T-helper 1 cell (primary cell): ENCODE measurements at places on chromosomes 2 and 18.

GRCh38 chr2:234377761-234378391, 119.0 kb downstream of the ARL4C start:
- DNase-seq: no peak

- no peak for DNase-seq
These were observed 5.4 kb downstream of the CHMP3 start for GRCh38 chr2:86557836-86558235.

- no peak for DNase-seq
These were observed 96.9 kb downstream of the TGOLN2 start for GRCh38 chr2:85230679-85231467.

GRCh38 chr2:55364189-55365055, 55.2 kb downstream of the CCDC88A start:
- DNase-seq: no peak

DNA sequence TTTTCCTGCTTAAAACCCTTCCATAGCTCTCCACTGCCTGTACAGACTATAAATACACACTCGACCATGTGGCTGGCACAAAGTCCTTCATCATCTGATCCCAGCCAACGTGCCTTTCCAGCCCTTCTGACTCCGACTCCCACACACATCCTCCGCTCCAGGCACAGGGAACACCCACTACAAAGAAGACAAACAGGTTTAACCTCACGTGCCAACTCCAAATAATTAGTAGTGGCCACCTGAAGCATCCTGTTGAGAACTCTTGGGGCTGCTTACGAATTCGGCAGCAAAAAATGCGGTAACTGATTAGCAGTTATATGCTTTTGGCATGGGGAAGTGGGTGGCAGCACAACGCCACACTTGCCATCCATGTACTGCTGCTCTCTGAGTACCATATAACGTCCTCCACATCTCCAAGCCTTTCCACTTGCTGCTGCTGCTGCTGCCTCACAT, 12.1 kb downstream of the SPIRE1 start:
- DNase-seq: no peak

DNA sequence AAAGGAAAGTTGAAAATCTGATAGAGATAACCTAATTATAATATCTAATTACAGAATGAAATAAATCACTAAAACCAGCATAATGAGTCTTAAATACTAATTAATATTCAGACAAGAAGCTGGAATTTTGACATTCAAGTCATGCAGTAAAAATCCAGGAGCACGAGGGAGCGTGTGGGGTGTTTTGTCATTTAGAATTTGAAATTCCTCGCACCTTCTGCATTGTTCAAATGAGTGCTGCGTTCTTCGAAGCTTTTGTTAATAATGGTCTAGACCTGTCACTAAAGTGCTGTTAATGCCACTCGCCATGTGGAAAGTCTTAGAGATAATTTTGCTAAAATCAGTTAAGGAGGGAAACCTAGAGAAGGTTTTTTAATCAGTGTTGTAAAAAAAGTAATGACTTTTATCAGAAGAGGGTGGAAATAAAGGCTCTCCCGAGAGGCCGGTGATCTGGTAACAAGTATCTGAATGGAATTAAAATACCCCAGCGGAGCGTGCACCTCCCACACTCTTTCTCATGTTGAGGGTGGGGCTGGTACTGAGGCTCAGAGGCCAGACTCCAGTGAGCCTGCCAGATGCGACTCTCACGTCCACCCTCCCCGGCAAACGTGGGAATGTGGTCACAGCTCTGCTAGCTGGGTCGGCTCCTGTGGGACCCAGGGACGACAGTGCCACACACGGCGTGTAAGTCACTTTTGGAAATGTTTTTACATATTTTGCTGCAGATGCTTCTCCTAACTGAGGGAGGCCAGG, 69.4 kb upstream of the MYT1L start:
- DNase-seq: no peak
